AML-193 (cell line): ENCODE measurements at places on chromosomes 6 and 20.

DNA sequence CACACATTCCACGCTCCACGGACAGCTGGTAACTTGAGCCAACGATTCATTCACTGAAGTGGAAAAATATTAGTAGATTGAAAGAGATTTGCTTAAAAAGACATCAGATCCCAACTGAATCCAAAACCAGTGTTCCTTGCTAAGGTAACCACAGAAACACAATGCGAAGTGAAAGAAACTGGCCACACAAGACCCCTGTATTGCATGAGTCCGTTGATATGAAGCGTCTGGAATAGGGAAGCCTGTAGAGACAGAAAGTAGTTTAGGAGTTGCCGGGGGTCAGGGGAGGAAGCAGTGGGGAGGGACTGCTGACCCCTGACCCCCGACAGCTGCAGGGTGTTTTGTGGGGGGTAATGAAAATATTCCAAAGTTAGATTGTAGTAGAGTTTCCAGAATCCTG, 10.0 kb downstream of the PCK1 start:
- no peak for DNase-seq

- DNase-seq, result no peak
Measured at GRCh38 chr6:99501762-99502161, 13.5 kb downstream of the USP45 start.

DNA sequence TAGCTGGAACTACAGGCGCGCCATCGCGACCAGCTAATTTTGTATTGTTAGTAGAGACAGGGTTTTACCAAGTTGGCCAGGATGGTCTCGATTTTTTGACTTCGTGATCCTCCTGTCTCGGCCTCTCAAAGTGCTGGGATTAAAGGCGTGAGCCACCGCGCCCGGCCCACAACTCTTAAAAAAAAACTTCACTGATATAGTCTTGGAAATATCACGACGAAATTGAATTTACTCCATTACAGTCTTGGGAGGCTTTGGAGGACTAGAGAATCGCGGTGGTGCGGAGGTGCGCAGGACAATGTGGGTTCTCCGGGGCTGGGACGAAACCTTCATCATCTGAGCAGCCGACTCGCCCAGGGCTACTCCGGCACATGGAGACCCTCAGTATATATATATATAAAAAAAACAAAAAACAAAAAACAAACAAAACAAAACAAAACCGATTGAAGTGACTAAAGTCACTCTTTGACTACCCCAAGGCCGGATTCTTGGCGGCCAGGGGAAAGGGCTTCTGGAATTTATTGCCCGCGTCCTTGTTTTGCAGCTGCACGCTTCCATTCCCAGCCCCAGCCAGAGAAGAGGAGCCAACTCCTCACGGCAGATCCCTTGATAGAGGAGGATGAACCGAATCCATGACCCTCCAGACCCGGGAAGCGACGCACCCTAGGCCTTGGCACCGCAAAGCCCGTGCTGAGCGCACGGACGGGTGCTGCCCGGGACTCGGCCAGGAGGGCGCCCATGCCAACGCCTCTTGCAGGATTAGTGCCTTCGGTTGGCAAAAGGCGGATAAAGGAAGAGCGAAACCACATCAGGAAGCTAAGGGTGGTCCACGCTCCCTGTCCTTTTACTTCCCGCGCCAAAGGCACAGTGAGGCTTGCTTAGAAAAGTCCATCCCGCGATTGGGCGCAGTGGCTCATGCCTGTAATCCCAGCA, 1.7 kb upstream of the GCM2 start:
- DNase-seq, result no peak

DNA sequence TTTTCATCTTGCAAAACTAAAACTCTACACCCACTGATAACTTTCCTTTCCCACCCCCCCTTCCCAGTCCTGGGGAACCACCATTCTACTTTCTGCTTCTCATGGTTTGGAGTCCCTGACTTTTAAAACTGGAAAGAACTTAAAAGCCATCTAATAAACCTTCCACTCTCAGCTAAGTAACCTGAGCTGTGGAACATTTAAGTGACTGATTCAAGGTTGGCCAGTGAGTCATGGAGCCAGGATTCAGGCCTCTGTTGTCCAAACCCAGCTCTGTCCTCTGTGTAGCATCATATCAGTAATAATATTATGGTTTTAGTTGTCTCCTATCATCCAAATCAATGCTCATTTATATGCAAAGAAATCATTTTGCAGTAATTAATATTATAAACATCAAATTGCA, 176.0 kb upstream of the NT5E start:
- no peak for DNase-seq

DNA sequence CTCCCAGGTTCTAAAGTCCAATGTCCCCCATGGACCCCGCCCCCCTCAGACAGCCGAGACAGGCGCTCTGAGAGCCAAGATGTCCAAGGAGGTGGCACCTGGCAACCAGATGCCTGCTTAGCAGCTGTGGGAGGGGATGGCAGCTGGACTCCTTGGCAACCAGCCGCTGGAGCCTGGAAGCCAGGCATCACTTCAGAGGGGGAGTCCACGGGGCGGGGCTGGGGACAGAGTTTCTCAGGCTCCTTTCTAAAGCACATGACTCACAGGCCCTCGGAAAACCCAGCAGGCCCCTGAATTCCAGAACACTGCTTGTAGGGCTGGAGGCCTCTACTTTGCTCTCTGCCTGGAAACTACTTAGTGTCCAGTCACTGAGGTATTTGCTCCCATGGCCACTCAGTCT, 51.5 kb downstream of the PREX1 start:
- no peak for DNase-seq

- no peak for DNase-seq
Measured at GRCh38 chr6:166541876-166542579, 44.5 kb downstream of the RAMACL start.

GRCh38 chr20:23289249-23289648, 61.3 kb upstream of the NXT1 start:
- DNase-seq, result no peak

- DNase-seq, result no peak
Measured at GRCh38 chr6:20778459-20778858, 244.2 kb downstream of the CDKAL1 start.

DNA sequence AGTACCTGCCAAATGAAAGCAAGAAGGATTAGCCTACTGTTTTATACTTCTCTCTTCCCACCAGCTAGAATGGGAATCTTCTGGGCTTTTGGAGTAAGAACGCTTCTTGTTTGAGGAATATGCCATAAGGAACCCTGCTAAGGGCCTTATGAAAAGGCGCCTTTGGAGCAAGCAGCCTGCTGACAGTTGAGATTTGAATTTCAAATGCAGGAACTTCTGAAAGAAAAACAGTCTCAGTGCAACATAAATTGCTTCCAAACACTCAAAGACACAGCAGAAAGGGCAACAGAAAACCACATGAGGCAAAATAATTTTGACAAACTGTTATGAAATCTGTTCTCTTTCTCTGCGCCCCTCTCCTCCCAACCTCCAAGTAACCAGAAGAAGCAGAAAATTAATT, 149.4 kb upstream of the B3GAT2 start:
- DNase-seq, result no peak

GRCh38 chr20:38900606-38901005, 25.6 kb upstream of the FAM83D start:
- no peak for DNase-seq

DNA sequence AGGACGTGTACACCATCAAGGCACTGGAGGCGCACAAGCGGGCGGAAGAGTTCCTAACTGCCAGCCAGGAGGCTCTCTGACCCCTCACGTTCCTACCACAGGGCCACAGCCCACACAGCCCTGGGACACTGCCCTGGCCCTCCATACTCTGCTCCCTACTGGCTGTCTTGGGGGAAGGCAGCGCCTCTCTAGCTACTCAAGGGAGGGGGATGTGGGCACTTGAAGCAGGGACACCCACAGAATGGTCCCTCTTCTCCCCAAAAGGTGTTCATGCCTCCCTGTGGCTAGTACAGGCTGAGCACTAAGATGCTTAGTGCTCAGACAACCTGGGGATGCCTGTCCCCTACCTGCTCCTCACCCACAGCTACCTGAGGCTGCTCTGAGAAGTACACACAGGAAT, 2.5 kb downstream of the MEA1 start:
- no peak for DNase-seq

GRCh38 chr6:124590001-124590400, 372.2 kb upstream of the RNF217 start:
- no peak for DNase-seq

DNA sequence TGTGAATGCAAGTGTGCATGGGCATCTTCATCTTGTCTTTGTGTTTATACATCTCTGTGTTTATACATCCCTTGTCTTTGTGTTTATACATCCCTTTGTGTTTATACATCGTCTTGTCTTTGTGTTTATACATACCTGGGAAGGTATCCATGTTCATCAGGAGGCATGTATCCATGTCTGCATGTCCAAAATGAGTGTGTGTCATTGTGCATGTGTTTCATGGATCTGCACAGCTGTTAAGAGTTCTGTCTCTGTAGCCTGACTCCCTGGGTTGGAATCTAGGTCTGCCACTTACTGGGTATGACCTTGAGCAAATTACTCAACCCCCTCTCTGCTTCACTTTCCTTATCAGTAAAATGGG, 50.1 kb upstream of the SIRPA start:
- no peak for DNase-seq

DNA sequence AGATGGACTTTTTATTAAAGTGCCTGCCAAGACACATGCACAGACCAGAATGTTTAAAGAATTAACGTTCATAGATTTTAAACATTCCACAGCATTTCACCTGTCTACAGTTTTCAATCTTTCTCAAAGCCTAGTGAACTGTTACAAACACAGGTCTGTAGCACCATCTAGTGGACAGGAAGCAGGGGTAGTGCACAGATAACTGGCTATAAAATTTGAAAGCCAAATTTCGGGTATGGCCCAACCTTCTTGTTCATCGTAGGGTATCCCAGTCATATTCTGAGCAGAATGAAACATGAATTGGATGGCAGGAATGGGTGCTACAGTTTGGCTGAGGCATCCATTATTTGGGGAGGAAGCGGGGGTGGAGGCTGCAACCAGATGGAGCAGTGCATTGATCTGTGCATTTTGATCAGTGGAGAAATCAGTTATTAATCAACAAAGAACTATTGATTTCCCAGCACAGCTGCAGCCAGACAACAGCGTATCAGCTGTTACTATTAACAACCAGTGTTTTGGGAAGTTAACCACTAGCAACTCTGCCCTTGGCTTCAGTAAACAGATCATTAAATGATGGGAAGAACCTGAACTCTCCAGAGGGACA, 56.1 kb upstream of the B3GAT2 start:
- DNase-seq, result peak; percentile 64

DNA sequence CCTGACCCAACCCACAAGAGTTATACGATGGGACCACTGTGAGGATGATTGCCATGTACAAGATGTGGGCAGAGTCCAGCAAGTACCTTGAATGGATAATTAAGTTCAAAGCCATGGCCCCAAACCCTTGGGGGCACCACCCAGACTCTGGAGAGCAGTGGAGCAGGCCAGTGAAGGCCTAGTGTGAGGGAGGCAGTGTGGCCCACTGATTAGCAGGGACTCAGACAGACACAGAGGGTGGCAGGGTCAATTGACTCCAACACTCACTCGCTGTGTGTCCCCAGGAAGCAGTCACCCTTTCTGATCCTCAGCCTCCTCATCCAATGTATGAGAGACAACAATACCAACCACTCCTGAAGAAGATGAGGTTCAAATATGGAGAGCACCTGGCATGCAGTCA, 1.7 kb upstream of the BPIFA1 start:
- DNase-seq, result no peak

- DNase-seq, result no peak
Measured at GRCh38 chr20:35607003-35607735, 8.5 kb upstream of the SPAG4 start.

GRCh38 chr6:145898376-145898775, 65.8 kb downstream of the SHPRH start:
- DNase-seq, result no peak

GRCh38 chr6:109702791-109703190, 11.7 kb downstream of the FIG4 start:
- DNase-seq, result peak; percentile 54

GRCh38 chr6:139679516-139680179, 305.2 kb upstream of the CITED2 start:
- peak; percentile 93 for DNase-seq

GRCh38 chr6:5315881-5316280, 54.6 kb downstream of the FARS2 start:
- DNase-seq, result no peak

- no peak for DNase-seq
Measured at GRCh38 chr20:17556837-17557674, 12.8 kb upstream of the DSTN start.
